ENCODE measurements at places on chromosomes 4 and X. TPM values are rescaled to one million over a fixed set of nuclear protein-coding genes. Genes with fewer than 3 reads are reported as not detected.

DNA sequence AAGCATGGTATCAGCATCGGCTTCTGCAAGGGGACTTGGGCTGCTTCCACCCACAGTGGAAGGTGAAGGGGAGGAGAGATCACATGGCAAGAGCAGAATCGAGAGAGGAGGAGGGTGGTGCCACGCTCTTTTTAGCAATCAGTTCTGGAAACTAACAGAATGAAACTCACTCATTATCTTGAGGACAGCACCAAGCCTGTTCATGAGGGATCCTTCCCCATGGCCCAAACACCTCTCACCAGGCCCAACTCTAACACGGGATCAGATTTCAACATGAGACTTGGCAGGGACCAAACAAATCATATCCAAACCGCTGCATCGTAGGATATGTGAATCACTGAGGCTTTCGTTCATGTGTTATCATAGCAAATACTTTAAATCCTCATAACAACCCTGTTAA is 125.5 kb downstream of the GPC3 start:
- H3K27me3 ChIP-seq = no peaks in the 10 kb centered on the region
- H3K4me1 ChIP-seq = no peaks in the 10 kb centered on the region
- DNase-seq = no peak
- no peak overlapping the region for H3K27ac ChIP-seq

- H3K36me3 ChIP-seq = no peaks in the 10 kb centered on the region
- no peaks in the 10 kb centered on the region for H3K4me1 ChIP-seq
- H3K27me3 ChIP-seq = no peaks in the 10 kb centered on the region
These were observed 141.3 kb upstream of the ANXA3 start for GRCh38 chr4:78410225-78410624.

DNA sequence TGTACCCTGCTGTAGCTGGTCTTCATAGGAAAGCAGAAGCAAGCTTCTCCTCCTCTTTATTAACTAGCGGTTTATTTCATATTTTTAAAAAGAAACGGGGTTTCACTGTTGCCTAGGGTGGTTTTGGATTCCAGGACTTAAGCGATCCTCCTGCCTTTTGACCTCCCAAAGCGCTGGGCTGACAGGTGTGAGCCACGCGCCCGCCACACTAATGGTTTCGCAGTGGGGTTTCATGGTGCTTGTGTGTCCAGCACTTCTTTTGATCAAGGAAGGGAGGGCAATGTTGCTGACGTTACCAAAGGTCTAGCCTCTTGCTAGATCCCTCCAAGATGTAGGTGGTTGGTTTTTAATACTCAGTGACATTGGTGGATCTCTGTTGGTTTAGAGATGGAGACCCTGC is 1.4 kb downstream of the MAEA start:
- no peaks in the 10 kb centered on the region for H3K27me3 ChIP-seq
- H3K27ac ChIP-seq = peak overlapping the region; percentile 80
- peak overlapping the region; percentile 88 for H3K4me3 ChIP-seq
- H3K4me1 ChIP-seq = peaks cover 45% of the 10 kb centered on the region
- no peaks in the 10 kb centered on the region for H3K36me3 ChIP-seq

- H3K4me1 ChIP-seq = no peaks in the 10 kb centered on the region
- no peak overlapping the region for H3K27ac ChIP-seq
- DNase-seq = no peak
- no peak overlapping the region for H3K4me3 ChIP-seq
These were observed 154.2 kb downstream of the CPE start for GRCh38 chr4:165532976-165533375.

DNA sequence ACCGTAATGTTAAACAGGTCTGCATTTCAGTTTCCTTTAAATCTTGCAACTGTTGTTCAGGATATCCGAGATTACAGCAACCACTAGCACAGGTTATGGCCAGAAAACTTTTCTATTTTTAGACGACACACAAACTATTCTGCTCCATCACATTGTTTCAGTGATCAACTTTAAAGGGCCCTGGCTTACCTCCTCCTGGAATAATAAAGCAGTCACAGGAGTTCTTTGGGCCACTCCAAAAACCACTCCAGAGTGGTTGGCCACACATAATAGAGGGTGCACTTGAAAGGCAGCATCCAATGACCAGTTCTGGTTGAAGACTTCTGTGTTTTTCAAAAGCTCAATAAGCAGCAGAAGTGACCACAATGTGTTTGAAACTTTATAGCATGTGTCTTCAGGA is 118.9 kb downstream of the RAB28 start:
- H3K4me3 ChIP-seq = no peak overlapping the region
- no peaks in the 10 kb centered on the region for H3K4me1 ChIP-seq
- H3K27ac ChIP-seq = no peak overlapping the region
- no peak for DNase-seq

GRCh38 chrX:7086384-7086783 is 61.1 kb upstream of the STS start:
- H3K4me1 ChIP-seq = peaks cover 34% of the 10 kb centered on the region
- no peak overlapping the region for H3K27ac ChIP-seq
- no peak for DNase-seq

- no peaks in the 10 kb centered on the region for H3K27me3 ChIP-seq
- no peak overlapping the region for H3K27ac ChIP-seq
- no peak for DNase-seq
- H3K4me3 ChIP-seq = no peak overlapping the region
- H3K36me3 ChIP-seq = no peaks in the 10 kb centered on the region
These were observed 445.9 kb downstream of the TLL1 start for GRCh38 chr4:166318810-166319525.

DNA sequence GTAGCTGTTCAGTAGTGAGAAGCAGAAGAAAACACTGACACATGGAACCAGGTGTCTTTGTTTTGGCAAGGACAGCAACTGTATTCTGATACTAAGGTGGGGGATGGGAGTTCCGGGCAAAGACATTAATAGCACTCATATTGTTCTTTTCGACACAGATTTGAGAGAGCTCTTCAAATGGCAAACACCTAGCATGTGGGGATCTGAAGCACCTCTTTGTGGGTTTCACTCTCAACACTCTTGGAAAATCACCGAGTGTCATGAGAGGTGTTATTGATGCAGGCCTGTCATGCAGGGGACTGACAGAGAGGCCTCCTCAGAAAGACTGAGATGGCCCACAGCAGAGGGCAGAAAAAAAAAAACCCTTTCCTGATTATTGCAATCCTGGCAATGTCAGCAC is 228.4 kb upstream of the VCX start:
- no peaks in the 10 kb centered on the region for H3K36me3 ChIP-seq
- H3K4me3 ChIP-seq = no peak overlapping the region
- no peaks in the 10 kb centered on the region for H3K4me1 ChIP-seq
- no peaks in the 10 kb centered on the region for H3K27me3 ChIP-seq

Gene CCDC120
- total RNA-seq = 5.1 TPM

Gene ARX
- total RNA-seq = not detected

Gene IL13RA1
- 0.59 TPM for total RNA-seq

Gene SERTM2
- not detected for total RNA-seq

Gene ATP1B4
- total RNA-seq = not detected

Gene ASB9
- total RNA-seq = not detected

Data from CD8-positive, alpha-beta memory T cell (primary cell).